ENCODE measurements at places on chromosomes 2 and 18.

DNA sequence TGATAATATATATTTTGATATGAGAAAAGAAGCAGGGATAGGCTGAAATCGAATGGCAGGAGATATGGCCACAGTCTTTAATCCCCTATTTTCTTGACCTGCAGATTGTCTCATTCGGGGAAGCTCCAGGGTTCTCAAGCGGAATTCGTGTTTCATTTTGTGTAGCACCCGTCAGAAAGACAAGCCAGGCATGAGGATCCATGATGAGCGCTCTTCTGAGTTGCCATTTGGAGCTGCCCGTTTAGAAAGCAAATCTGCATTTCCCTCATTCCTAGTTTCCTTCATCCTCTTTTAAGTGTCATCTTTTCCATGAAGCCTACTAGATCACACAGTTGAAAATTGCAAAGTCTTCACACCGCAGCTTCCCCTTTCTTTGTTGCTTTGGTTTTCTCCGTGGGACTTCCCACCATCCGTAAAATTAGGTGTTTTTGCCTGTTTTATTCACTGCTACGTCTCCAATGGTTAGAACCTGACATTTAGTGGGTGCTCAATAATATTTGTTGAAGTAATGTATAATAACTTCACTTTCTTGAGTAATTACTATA is 16.9 kb downstream of the HNMT start:
- DNase-seq, result no peak

DNA sequence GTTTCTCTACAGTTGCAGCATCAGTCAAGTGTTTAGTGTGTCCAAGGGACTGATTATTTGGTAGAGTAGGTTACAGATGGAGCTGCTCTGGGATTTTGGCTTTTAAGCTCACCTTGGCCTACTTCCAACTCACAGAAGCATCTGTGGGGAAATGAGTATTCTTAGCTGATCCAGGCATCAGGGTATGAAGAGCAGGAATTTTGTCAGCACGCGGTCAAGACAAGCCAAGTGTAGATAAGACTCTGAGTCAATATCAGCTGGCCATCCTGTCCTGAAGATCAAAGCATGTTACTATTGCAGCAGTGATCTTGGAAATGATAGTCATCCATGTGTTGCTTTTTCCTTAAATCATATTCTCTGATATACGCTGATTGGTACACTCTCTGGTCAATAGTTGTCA is 24.4 kb downstream of the SERPINB4 start:
- DNase-seq, result no peak

- no peak for DNase-seq
These were observed 20.3 kb upstream of the XIRP2 start for GRCh38 chr2:166867874-166868514.

- no peak for DNase-seq
These were observed 242.1 kb upstream of the RND3 start for GRCh38 chr2:150729495-150729955.

DNA sequence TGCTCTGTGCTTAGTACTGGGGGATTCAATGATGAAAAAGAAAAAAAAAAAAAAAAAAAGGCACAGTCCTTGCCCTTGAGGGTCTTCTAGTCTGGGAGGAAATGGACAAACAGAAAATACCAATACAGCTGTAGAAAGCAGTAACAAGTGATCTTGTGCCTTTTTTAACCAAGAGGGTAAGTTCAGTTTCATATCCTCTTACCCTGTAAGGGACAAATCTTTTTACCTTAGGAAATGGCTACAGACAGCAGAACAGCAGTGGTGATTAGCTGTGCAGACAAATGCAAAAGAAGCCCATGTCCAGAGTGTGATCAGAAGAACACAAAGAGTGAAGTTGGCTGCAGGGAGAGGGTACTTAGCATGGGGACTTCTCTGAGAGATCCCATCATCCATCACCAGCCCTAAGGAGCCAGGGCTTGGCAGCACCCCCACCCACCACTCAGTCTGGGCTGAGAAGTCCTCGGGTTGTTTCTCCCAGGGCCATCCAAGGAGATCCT is 102.9 kb downstream of the ALPK2 start:
- DNase-seq, result no peak

DNA sequence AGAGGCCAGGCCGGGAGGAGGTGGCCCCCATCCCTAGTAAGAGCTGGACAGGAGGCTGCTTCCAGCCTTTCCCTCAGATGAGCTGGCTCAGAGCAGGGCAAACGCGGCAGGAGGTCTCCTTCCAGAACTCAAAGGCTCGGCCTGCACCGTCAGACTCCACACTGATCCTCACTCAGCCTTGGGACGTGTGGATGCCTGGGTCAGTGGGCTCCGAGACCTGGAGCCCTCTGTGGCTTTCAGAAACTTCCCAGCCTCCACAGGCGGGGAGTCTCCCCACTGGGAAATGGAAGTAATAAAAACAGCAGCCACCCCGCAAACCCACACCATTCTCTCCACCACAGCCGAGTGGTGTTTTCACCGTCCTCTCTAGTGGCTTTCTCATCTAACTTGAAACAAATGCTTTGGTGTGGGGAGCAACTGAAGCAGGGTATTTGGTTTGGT is 54.3 kb downstream of the INPP5D start:
- no peak for DNase-seq

DNA sequence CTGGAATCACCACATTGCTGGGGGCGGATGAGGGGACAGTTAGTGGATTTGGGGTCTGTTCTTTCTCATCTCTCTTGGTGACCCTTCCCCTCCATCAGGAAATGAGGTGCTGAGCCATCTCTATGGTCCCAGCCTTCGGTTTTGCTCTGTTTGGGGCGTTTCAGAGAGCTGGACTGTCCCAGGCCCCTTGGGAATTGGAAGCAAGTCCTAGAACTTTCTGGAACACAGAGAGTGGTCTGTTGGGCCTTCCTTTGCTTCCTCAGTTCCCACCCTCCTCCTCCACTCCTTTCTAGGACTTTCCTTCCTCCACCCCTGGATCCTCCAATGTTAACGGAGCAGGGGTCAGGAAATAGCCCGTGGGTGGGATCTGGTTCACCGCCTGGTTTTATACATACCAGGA is 17.0 kb downstream of the RRM2 start:
- no peak for DNase-seq

- no peak for DNase-seq
These were observed 181.7 kb downstream of the ATAD2B start for GRCh38 chr2:23745068-23745725.

GRCh38 chr18:79365701-79366100 is 30.0 kb upstream of the NFATC1 start:
- DNase-seq, result no peak

GRCh38 chr2:137912371-137912770 is 51.9 kb upstream of the HNMT start:
- no peak for DNase-seq

DNA sequence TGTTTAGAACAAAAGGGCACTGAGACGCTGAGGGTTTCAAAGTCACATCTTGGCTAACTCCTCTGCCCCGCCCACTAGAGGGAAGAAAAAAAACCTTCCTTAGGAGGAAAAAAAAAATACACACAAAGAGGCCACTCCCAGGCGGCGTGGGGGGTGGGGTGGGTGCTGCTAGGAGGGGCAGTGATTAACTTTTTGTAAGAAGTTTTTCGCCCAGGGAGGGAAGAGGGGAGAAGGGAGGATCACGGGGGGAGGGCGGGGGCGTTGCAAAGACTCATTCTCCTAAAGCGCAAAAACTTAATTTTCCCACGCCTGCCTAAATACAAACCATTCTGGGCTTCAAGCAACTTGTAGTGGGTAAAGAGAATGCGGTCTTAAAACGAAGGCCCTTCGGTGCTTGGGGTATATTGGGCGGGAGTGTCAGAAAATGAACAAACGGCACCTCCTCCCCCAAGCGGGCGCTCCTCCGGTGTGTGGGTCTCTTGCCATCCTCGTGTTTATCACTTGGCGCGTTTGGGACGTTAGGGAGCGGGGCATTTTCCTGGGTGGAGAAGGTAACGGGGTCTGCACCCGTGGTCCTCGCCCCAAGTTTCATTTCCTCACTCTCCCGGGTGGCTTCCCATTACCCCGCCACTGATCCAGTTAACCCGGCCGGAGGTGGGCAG is 1.7 kb downstream of the CXCR4 start:
- peak; percentile 41 for DNase-seq

- DNase-seq, result peak; percentile 38
These were observed 53.9 kb downstream of the ZNF516 start for GRCh38 chr18:76441002-76441667.

DNA sequence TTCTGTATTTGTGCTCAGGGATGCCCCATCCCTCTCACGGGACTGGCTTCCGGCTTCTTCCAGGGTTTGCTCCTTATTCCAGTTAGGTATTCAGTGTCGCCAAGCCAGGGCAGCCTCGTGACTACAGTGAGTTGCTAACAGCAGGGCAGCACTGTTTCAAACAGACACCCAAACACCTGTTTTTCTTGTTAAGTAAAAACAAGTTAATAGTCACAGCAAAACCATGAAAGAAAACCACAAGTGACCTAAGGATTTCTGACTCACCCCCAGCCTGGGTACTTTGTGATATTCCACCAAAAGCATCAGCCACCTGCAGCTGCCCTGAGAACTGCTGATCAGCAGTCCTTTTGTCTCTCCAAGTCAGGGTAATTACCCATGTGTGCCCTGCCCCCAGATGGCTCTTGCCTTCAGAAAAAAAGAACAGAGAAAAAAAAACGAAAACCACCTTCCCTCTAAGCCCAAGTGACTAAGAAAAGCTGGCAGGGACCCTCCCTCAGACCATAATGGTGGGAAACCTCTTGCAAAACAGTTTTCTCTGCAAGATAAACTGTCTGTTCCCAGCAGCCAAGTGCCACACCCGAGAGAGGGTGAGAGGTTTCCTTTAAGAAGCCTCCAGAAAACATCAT is 178.2 kb downstream of the ANAPC1 start:
- DNase-seq, result no peak

DNA sequence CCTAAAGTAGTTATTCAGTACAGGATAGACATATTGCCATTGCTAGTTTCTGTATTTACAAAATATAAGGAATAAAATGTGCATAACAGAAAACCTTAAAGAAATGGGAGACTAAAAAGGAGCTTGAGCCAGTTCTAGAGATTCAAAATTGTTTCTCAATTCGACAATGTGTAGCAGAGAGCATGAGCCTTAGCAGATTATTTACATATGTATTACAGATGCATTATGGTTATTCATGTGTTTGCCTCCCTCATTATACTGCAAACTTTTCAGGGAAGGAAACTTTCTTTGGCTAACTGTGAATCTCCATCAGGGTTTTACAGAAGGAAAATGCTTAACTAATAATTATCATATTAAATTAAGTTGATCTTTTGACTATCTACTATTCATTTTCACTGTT is 854.4 kb upstream of the SLC39A10 start:
- DNase-seq, result no peak

DNA sequence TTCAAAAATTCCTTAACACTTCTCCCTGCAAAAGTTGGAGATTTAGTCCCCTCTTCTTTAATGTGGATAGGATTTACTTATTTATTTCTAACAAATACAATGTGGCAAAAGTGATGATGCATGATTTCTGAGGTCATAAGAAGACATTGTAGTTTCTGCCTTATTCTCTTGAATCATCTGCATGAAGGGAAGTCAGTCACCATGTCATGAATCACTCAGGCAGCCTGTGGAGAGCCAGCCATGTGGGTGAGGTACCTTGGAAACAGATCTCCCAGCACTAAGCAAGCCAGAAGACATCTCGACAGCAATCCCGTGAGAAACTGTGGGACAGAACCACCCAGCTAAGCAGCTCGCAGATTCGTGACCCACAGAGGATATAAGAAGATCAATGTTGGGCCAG is 2.7 kb upstream of the ZC3H8 start:
- no peak for DNase-seq

GRCh38 chr2:49714454-49714853 is 560.1 kb upstream of the FSHR start:
- no peak for DNase-seq

GRCh38 chr2:125341353-125341752 is 1314.6 kb upstream of the GYPC start:
- DNase-seq, result no peak

DNA sequence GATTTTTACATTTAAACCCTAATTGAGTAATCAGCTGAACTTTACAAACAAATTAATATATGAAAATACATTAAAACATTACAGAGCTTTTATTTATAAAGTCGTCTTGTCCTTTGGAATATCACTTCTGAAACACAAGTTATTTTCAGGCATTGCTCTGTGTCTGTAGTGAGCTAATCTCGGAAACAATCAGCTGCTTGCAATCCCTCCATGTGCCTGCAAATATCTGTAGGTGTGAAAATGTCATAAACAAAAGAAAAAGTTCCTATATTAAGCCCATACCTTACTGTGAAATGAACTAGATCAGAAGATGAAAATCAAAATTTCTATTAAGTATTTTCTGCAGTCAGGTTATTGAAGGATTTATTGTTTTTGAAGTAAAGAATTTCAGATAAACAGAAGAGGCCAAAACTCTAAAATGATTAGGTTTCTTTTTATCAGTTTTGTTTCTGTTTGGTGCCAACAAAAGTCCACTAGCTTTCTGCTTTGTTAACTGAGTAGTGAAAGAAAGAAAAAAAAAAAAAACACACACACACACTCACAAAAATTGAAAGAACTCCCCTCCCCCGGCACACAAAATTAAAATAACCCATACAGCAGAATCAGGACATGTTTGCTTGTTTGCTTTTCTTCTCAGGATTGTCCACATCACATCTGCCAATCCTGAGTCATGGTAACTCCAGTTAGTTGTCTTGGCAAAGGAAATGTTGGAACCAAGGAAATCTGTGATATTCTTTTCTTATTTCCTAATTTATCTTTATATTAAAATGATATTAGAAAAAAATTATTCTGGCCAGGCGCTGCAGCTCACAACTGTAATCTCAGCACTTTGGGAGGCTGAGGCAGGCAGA is 627.0 kb upstream of the SLC39A10 start:
- no peak for DNase-seq

GRCh38 chr2:137644731-137645130 is 319.5 kb upstream of the HNMT start:
- no peak for DNase-seq

DNA sequence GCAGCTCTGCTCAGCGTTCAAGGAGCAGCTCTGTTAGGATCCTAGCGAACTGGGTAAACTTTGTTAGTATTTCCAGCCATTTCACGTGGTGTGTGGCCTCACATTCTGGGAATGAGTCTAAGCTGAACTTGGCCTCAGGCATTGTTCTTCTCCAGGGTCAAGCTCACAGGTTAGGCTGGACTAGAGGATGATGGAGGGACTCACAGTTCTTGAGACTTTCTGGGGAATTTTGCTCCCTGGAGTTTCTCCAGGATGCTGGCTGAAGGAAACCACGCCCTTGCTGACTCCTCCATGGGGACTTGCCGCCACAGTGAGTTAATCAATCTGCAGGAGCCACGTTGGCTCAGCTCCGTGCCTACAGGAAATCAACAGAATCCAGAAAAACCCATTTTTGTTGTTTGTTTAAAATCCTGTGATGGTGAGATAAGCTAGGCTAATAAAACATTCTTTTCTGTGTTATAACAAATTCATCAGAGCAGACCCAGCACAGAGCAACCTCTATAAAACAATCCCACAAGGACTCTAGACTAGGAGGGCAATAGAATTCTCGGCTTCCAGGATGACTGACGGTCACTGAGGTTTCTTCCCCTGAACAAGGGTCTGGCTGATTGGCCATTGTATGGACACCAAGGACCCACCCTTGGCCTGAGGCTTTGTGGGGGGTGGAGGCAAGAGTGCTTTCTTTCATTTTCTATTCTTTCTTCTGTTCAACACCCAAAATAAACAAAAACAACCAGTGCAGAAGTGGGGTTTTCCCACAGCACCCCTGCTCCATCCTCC is 12.6 kb downstream of the CNDP1 start:
- DNase-seq, result no peak

Measured in D341Med (cell line).